ENCODE measurements at places on chromosomes 7 and 10.

GRCh38 chr7:36682102-36682501 is 42.2 kb downstream of the AOAH start:
- H3K36me3 ChIP-seq, result no peaks in the 10 kb centered on the region
- H3K27ac ChIP-seq, result no peak overlapping the region
- no peaks in the 10 kb centered on the region for H3K27me3 ChIP-seq
- H3K4me3 ChIP-seq, result no peak overlapping the region

- H3K4me3 ChIP-seq, result no peak overlapping the region
- H3K4me1 ChIP-seq, result peaks cover 7% of the 10 kb centered on the region
- no peaks in the 10 kb centered on the region for H3K36me3 ChIP-seq
- no peak overlapping the region for H3K27ac ChIP-seq
- H3K27me3 ChIP-seq, result peaks cover 16% of the 10 kb centered on the region
Observed at GRCh38 chr10:45294681-45295080, 20.7 kb downstream of the OR13A1 start.

DNA sequence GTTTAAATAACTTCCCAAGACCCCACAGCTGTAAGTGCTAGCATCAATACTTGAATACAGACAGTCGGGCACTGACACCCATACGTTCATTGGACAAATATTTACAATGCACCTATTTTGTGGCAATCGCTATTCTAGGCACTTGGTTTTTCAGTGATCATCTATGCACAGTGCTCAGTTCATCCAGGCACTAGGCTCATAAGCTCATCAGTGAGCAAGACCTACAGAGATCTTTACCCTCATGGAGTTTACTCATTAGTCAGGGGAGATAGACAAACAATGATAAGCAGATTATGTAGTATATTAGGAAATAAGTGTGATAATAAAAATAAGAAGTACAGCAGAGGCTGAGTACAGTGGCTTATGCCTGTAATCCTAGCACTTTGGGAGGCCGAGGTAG is 7.6 kb upstream of the DHTKD1 start:
- H3K27me3 ChIP-seq, result no peaks in the 10 kb centered on the region
- no peak overlapping the region for H3K4me3 ChIP-seq
- DNase-seq, result no peak
- peaks cover 6% of the 10 kb centered on the region for H3K4me1 ChIP-seq

DNA sequence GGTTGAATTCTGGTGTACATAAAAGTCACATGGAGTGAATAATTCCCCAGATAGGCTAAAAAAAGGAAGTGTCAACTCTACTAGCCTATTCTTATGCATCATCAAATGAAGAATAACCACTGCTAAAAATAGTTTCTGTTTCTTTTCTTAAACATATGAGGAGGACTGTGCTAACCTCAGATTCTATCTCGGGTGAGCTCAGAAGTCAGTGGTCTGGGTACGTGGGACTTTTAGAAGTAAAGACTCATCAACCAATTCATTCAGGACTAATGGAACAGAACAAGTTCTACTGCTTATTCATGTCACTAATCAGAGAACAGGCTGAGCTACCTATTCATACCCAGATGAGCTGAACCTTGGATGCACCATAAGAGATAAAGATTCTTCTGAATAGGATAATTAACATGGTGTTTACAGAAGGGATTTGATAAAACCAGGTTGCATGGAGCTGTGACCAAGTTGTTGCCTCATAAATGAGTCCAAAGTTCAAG is 9.5 kb upstream of the ASAH2 start:
- H3K4me1 ChIP-seq, result no peaks in the 10 kb centered on the region
- no peak for DNase-seq
- no peak overlapping the region for H3K27ac ChIP-seq
- no peak overlapping the region for H3K4me3 ChIP-seq
- H3K27me3 ChIP-seq, result peaks cover 21% of the 10 kb centered on the region
- no peaks in the 10 kb centered on the region for H3K36me3 ChIP-seq

GRCh38 chr7:28955718-28956607 is 2.2 kb downstream of the TRIL start:
- peak overlapping the region; percentile 63 for H3K4me3 ChIP-seq
- no peaks in the 10 kb centered on the region for H3K36me3 ChIP-seq
- peaks cover 4% of the 10 kb centered on the region for H3K4me1 ChIP-seq
- H3K27ac ChIP-seq, result no peak overlapping the region

- no peak overlapping the region for H3K4me3 ChIP-seq
- H3K36me3 ChIP-seq, result no peaks in the 10 kb centered on the region
- no peak overlapping the region for H3K27ac ChIP-seq
- no peak for DNase-seq
- no peaks in the 10 kb centered on the region for H3K4me1 ChIP-seq
- H3K27me3 ChIP-seq, result peaks cover 48% of the 10 kb centered on the region
Observed at GRCh38 chr10:3062502-3063186, 4.7 kb upstream of the PFKP start.

GRCh38 chr7:42913591-42913990 is 1.7 kb upstream of the C7orf25 start:
- H3K4me3 ChIP-seq, result no peak overlapping the region
- no peak for DNase-seq
- H3K36me3 ChIP-seq, result peaks cover 17% of the 10 kb centered on the region
- no peak overlapping the region for H3K27ac ChIP-seq
- H3K27me3 ChIP-seq, result no peaks in the 10 kb centered on the region

GRCh38 chr7:130400120-130400572 is 19.9 kb downstream of the CPA1 start:
- no peak overlapping the region for H3K27ac ChIP-seq
- no peak overlapping the region for H3K4me3 ChIP-seq
- no peaks in the 10 kb centered on the region for H3K27me3 ChIP-seq
- DNase-seq, result no peak

DNA sequence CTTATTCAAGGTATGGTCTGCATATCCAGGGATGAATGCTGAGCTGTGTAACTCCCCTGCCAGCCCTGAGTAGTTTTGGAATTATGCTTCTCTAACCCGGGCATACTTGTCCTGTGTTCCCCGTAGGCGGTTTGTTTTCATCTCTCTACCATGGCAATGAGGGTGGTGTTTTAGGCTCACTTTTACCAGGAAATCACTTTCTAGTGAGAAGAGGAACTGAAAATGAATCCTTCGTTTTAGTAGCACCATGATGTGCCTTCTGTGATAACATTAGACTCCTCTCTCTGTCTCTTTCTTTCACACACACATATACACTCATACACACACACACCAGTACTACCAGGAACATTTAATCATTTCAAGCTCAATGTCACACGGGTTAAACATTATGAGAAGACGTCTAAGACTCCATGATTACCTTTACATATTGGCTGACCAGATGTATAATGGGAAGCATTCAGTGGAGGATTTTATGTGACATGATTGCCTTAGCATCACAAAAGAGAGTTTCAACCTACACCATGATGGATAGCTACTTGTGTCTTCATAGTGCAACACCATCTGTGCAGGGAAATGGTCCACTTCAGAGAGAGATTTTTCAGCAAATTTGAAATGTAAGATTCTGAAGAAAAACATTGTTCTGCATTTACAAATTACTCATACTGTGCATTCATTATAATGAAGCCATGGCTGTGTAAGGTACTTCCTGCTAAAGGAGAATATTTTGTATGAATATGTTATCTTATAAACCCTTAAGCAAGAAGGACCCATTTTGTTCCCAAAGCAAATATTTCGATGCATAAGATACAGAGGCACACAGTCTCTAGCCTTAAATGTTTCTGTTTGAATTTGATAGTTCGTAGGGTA is 31.0 kb upstream of the PFKP start:
- H3K36me3 ChIP-seq, result no peaks in the 10 kb centered on the region
- H3K27me3 ChIP-seq, result peaks cover 3% of the 10 kb centered on the region
- no peak overlapping the region for H3K4me3 ChIP-seq
- H3K27ac ChIP-seq, result no peak overlapping the region
- no peaks in the 10 kb centered on the region for H3K4me1 ChIP-seq

DNA sequence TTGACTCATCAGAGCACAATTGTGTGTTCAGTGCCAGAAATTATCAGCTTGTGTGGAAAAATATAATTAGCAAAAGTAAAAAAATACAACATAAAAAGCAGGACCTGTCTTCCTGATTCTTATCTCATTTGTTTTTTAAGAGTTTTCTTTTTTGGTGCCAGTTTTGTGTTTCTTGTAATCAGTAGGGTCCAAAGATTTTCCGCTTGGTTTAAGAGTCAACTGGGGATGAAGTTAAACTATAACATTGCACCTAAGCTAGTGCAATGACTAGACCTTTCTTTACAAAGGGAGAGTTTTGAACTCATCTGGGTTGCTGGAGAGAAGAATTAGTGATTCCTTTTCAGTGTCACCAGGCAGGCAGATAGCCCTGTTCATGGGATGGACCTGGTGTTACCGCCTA is 113.4 kb downstream of the PLPP4 start:
- no peaks in the 10 kb centered on the region for H3K36me3 ChIP-seq
- H3K4me3 ChIP-seq, result no peak overlapping the region
- H3K4me1 ChIP-seq, result no peaks in the 10 kb centered on the region
- DNase-seq, result no peak
- H3K27ac ChIP-seq, result no peak overlapping the region

DNA sequence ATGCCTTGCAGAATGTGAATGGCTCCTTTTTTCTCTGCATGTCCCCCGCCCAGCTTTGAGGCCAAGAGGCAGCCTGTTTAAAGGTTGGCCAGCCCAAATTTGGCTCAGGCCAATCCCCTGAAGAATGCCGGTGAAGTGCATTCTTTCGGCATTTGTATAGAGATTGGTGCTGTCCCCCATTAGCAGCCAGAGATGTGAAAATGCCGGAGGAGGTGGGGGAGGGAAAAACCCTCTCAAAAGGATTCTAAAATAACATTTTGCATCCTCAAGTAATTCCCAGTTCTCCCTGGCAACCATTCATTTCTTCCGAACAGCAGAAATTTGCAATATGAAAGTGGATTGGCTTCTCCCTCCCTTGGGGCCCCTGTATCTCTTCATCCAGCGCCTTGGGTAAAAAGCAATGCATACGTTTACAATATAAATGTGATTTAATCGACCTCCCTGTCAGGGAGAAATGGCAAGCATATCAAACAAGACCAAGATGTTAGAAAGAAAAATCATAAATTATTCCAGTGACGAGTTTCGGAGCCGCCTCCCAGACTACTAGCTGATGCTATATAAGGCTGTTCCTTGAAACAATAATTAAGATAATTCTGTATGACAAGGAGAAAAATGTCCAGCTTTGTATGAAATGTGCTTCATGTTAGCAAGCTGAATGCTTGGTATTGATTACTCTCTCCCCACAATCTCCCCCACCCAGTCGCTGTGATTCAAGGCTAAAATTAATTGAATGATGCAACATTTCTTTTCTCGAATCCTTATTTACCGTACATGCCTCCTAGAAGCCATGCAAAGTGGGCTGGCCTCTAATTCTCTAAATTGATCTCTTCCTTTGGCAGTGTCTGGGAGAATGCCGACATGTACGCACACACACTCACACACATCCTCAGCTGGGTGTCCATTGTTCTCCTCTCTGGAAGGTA is 323.7 kb downstream of the RPS24 start:
- H3K4me1 ChIP-seq, result peaks cover 16% of the 10 kb centered on the region
- DNase-seq, result no peak
- no peak overlapping the region for H3K4me3 ChIP-seq

DNA sequence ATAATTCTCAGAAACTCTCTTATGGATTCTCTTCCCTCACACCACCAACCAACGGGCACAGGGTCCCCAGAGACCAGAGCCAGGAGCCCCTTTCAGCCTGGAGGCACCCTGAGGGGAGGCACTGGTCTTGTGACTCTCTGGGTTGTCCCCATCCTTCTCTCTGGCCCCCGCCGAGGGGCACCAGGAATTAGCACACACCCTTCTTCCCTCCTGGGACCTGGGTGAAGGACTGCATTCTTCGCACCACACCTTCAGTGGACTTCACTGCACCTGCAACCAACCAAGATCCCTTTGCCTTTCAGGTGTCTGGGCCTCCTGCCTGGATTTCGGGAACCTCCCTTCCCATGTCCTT is 22.1 kb downstream of the PLAC9 start:
- H3K27ac ChIP-seq, result no peak overlapping the region
- H3K4me3 ChIP-seq, result no peak overlapping the region
- H3K27me3 ChIP-seq, result no peaks in the 10 kb centered on the region

DNA sequence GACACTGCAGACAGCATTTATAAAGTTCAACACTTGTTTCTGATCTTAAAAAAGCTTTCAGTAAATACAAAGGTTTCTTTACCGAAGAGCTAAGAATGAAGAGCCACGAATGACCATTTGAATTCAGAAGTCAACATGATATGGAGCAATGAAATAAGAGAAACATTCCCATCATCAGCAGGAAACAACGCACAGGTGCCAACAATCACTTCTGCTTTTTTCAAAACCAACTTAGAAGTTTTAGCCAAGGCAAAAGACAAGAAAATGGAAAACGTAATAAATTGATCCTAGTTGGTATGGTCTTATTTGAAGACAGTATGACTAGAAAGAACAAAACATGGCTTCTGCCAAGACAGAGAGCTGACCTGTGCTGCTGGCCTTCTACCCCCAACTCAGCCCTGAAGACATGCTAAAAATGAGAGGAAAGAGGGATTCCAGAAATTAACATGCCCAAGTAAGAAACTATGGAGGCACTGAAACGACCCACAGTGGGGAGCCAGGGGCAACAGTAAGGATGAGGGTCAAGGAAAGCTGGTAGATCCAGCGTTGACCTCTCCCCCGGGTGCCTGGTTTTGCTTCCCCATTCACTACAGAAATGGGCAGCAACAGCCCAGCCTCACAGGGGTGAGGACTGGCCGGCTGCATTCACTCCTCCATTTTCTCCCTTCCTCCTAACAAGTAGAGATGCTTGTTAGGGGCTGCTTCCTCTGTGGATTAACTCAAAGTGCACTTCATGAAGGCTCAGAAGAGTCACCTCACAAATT is 30.1 kb downstream of the VPS41 start:
- H3K27me3 ChIP-seq, result no peaks in the 10 kb centered on the region
- H3K27ac ChIP-seq, result no peak overlapping the region

DNA sequence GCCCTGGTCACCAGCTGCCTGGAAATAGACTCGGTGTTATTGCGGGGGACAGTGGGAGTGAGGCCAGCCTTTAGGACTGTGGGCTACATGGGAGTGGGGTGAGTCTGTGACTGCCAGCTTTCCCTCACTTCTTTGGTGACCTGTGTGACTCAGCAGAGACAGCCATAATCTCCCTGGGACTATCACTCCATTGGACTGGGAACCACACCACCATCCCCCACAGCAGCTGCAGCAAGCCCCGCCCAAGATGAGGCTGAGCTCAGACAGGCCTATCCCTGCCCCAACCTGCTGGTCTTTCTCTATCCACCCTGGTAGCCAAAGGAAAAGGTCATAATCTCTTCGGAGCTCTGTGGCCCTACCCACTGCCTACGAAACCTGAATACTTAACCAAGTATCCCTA is 263.2 kb downstream of the FZD1 start:
- DNase-seq, result no peak
- H3K36me3 ChIP-seq, result peaks cover 3% of the 10 kb centered on the region
- no peak overlapping the region for H3K4me3 ChIP-seq
- no peaks in the 10 kb centered on the region for H3K4me1 ChIP-seq
- H3K27ac ChIP-seq, result no peak overlapping the region
